ENCODE measurements at places on chromosomes 13 and 19.

DNA sequence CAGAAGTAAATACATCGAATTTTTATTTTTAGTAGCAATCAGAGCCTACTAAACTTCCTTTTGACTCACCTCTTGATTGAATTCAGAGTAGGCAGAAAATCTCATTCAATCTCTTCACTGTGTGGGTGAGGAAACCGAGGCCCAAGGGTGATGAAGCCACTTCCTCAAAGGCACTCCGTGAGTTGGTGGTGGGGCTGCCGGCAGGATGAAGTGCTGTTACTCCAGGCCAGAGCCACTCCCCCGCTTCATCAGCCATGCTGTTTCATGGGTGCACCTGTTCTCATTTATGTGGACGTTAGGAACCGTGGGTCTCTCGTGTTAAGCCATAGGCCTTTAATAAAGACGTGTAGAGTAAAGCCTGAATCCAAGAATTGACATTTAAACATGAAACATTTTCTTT is 13.2 kb downstream of the ING1 start:
- DNase-seq = peak; percentile 42

- DNase-seq = no peak
Observed at GRCh38 chr13:42561752-42562467, 12.0 kb upstream of the TNFSF11 start.

DNA sequence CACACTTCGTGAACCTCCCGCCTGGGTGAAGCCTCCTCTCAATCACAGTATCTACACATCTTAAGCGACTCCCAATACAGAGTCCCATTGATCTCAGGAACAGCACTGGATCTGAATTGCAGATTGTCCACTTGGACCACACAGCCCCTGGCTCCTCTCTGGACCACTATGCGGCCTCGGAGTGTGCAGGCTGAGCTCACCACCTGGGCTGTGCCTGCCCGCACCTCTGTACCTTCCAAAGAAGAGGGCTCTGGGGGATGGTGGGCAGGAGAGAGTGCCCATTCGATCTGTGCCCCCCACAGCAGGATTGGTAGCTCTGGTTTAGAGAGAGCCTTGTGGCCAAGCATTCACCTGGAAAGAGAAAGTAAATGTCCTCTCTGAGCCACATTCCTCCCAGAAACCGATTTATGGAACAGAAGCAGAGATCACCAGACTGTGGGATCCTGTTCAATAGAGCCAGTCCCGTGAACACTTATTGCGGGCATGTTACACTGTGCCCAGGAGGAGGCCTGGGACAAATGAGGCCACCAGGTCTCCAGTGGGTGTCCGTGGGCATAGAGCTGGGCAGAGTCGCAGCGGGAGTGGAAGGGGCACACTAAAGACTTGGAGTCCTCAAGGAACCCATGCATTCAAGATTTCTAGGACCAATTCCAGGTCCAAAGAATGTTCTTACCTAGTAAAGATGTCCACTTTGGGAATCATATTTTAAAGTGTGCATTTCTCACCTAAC is 141.6 kb upstream of the SOX1 start:
- DNase-seq = no peak

DNA sequence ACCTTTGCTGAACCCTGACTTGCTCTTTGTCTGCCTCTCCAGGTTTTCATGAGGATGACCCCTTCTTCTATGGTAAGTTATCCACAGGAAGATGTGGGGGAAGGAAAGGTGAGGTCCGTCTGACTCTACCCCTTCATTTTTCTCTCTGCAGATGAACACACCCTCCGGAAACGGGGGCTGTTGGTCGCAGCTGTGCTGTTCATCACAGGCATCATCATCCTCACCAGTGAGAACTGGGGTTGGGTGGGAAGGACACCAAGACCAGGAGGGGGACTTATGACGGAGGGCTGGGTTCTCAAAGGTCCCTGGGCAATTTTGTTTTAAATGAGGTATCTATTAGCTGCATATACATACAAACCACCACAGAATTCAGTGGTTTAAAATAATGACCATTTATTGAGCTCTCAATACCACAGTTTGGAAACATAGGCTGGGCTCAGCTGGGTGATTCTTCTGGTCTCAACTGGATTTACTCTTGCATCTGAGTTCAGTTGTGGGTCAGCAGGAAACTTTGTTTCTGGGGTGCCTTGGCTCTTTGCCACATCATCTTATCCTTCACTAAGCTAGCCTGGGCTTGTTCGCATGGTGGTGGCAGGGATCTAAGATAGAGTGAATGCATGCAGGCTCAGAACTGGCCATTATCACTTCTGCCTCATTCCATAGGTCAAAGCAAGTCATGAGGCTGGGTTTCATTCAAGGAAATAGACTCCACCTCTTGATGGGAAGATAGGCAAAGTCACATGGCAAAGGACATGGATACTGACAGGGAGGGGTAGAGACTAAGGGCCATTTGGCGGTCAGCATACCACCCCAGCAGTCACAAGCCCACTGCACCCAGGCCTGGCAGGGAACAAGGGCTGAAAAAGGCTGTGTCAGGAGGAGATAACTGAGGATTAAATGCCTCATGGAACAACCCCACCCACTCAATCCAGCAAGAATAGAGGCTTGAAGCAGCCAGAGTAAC is 11.8 kb downstream of the FXYD5 start:
- DNase-seq = no peak

DNA sequence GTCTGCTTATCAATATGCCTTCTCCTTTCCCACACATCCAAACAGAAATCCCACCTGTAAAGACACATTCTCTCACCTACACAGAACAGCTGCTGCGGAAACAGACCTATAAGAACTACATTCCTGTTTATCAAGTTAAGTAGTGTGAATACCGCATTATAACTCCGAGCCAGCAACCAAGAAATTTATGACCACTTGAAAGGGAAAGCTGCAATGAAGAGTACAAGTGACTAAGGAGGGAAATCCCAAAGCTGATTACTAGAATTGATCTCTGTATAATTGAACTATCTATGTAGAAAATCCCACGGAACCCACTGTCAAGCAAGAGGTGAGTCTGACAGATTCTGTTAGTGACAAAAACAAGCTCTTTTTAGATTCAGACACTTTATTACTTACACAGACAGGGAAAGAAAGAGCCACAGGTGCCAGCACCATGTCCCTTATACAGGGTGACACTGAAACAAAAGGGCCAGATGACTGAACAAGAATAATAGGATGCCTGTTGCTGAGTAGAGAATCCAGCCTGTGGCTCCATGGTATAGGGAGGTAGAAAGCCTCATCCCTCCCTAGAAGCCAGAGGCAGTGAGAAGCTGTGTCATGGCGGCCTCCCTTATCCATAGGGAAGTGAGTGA is 1.6 kb upstream of the IGFL4 start:
- no peak for DNase-seq

DNA sequence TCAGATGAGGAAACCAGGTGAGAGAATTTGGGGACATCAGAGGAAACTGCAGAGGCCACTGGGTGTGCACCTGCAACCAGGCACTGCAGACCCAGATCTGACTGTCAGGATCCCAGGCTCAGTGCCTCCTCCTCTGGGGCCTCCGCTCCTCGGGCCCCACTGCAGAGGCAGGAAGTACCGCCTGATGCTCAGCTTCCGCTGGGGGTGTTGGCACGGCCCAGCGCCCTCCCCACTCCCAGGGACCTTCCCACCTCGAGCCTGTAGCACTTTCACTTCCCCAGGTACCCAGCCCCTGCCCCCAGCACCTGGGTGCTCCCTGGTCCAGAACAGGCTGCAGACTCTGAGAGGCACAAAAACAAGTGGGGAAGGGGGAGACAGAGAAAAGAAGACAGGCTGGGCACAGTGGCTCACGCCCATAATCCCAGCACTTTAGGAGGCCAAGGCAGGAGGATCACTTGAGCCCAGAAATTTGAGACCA is 1.4 kb upstream of the CD37 start:
- peak; percentile 44 for DNase-seq

- no peak for DNase-seq
Observed at GRCh38 chr19:16377521-16377920, 52.9 kb downstream of the KLF2 start.

DNA sequence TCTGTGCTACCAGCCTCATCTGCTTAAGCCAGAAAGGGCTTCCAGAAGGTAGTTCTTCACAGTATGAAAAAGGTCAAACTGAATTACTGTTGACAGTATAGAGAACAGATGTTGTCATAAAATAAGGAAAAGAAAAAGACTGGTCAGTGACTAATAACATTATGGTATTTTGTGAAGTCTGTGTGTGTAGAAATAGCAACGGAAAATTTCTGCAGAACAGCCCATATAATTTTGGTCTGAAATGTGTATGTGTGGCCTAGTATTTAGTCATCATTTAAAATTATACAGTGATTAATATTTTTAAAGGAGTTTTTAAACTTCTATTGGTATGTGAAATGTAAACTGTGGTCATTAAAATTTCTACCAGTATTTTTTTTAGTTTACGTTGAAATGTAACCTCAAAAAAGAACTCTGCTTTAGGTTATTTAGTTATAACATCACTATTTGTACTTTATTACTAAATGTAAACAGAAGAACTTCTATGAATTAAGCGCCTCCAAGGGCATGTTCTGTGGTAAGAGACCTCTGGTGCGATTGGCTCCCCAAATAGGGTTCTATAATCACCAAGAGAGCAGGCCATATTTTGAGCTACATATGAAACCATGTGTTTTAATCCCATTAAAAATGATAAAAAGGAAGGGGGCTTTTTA is 3.3 kb upstream of the GPR183 start:
- DNase-seq = no peak

DNA sequence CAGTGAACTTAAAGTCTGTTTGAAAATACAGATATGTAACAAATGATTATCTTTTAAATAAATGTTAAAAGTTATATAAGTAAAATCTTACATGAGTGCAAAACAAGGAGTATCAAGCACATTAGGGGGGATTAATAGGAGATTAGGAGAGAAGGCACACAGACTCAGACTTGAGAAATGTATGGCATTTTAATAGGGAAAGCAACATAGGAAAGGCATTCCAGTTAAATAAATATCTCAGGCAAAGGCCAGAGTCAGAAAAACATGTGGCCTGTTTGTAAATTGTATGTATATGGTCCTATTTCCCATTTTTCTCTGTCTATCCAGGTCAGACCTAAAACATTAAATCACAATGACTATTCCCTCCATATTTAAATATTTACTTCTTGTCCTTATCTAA is 462.7 kb downstream of the GPC6 start:
- no peak for DNase-seq

GRCh38 chr19:48102870-48103751 is 7.5 kb downstream of the PLA2G4C start:
- no peak for DNase-seq

GRCh38 chr19:53195265-53195903 is 2.2 kb upstream of the ZNF665 start:
- peak; percentile 54 for DNase-seq

GRCh38 chr19:39032063-39032918 is at the start of gene FBXO27:
TSS of gene FBXO27 (minus strand) at chr19:39032549. CDS start at chr19:39032227, 322 bp downstream.
- no peak for DNase-seq

DNA sequence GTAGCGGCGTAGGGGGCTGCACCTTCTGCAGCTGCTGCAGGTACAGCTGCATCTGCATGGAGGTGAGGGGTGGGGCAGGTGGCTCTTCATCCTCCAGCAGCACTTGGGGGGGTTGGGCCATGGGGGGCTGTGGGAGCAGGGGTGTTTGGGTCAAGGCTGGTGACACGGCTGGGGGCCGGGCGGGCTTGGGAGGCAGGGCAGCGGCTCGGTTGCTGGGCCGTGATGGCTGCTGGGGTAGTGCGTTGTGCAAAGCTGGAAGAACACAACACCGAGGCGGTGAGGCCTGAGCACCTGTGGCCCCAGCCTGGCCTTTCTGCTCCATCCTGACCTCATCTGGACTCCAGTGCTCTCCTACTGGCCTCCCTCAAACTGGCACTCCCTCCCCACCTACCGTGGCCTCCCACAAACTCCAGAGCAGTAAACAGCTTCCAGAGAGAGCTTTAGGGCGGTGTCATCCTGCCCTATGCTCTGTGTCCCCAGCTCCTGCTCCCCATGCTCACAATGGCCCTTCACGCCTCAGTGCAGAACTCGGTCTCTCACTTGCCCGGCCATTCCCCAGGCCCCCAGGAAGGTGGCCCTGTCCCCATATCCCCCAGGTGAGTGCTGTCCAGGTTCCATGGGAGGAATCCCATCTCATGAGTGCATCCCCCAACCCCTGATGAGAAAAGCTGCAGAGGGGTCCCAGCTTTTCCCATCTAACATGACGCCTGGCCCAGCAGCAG is 11.1 kb upstream of the EPHX3 start:
- no peak for DNase-seq

- DNase-seq = no peak
Observed at GRCh38 chr13:77267362-77267761, 59.5 kb downstream of the MYCBP2 start.

GRCh38 chr13:114064450-114065140 is 67.8 kb downstream of the RASA3 start:
- DNase-seq = no peak

GRCh38 chr13:52894413-52894812 is 46.0 kb upstream of the PCDH8 start:
- DNase-seq = no peak

DNA sequence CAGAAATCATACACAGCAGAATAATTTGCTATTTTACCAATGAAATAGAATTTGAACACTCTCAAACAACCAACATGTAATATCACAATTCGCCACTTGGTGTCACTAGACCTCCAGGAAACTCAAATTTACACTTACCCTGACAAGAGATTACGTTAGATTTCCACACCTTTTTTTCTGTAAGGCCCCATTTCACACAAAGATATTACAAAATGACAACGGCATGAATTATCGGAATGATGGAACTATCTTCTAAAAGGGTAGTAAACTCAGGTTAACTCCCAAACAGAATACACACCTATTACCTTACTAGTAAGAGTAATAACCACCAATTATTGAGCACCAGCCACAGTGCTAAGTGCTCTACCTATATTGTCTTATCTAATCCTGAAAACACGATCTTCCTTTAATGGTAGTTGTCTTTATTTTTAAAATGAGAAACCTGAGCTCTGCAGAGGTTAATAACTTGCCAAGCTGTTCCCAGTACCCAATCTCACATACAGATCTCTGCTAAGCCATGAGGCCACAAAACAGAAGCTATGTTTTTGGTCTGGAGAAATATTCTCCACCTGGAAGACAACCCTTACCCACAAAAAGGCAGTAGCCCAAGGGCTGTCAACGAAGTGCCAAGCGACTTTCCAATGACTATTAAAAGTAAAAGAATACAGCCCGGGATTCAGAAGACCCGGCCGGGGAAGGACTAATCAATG is 152.4 kb downstream of the DCLK1 start:
- no peak for DNase-seq

DNA sequence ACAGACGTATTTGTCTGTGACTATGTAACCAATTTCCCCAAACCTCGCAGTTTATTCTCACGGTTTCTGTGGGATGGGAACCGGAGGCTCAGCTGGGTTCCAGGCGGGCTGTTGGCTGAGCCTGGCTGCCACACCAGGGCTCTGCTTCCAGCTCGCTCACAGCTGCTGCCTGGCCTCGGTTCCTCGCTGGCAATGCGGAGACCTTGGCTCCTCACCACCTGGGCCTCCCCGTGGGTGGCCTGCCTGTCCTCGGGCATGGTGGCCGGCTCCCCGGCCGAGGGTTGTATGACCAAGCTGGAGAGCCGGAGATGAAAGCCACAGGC is 218.9 kb upstream of the MAB21L1 start:
- DNase-seq = no peak

DNA sequence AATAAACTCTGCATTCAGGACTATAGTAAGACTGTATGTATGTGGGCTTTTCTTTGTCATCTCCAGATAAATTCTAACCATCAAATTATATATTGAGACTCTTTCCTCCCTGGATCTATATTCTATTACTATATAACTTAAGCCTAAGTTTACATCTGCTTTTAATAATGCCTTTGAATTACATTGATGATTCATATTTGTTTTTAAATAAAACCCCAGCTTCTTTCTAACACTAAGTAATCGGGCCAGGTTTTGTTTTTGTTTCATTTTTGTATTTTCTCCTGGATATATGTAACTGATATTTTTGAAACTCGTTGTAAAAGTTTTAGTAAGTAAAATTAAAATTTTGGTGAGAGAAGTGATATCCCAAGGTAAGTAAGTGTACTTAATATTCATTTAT is 1599.1 kb downstream of the PCDH9 start:
- DNase-seq = no peak
